ENCODE measurements at places on chromosomes 3 and 15.

GRCh38 chr3:149575213-149575960 is 82.4 kb downstream of the WWTR1 start:
- peak; percentile 87 for DNase-seq

DNA sequence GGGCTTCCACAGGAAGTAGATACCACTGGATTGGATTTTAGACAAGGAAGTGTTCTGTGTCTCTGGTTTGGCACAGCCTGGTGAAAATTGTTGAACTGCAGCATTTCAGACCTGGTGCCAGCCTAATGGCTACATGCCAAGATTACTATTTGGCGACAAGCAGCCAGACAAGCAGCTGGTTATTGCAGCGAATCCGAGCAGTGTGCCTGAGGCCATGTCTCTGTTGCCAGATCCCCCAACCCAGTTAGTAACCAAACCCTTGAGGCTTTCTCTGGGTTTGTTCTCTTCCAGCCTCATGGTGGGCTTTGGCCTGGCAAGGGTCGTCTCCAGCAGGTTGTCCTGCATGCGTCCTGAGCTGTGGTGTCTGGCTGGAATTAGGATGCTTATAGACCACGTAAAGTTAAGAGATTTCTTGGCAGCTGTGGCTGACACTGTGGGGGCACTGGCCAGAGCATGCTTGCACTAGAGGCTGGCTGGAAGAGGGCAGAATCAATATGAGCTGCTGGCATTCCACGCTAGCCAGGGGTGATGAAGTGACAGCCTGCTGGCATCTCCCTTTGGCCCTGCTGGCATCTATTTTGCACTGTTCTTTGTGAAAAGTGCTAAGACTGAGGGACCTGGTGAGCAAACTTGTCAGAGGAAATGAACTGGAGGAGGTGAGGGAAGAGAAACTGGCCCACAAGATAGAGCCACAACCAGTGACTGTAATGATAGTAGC is 172.6 kb downstream of the RBMS3 start:
- no peak for DNase-seq

DNA sequence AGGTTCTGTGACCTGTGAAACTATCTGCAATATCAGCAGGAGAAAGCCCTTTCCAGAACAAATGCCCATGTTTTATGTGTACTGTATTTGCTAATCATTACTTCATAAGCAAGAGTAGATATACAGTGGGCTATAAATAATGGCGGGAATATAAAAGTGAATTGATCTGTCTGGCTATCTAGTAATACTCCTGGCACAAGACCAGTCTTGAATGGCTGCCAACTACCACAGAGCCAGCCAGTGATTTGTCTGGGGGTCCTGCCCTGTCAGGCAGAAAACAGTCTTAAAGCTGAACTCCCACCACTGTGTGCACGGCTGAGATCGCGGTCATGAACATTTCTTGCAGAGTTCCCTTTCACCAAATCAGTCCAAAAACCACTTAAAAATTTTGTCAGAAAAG is 176.3 kb downstream of the MEIS2 start:
- DNase-seq, result no peak

- DNase-seq, result peak; percentile 17
These were observed 120.3 kb upstream of the PRR20G start for GRCh38 chr3:127408022-127408683.

DNA sequence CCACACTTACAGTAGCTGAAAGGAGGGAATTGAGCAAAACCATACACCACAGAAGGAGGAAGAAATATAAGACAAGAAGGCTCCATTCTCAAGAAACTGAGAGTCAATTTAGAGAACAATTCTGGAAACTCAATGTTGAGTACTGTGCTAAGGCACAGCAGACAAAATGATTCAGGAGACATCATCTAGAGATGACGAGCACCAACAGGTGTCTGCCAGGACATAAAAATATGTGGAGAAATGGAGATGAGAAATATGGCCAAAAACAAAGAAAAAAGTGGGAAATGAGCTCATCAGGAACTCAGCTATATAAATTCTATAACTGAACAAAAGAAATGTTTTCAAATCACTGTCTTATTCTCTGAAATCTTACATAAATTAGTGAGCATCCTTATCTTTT is 343.7 kb downstream of the ERC2 start:
- no peak for DNase-seq

GRCh38 chr3:40079203-40079846 is 230.2 kb upstream of the EIF1B start:
- peak; percentile 24 for DNase-seq

GRCh38 chr3:73523661-73524060 is 101.1 kb downstream of the PDZRN3 start:
- no peak for DNase-seq

DNA sequence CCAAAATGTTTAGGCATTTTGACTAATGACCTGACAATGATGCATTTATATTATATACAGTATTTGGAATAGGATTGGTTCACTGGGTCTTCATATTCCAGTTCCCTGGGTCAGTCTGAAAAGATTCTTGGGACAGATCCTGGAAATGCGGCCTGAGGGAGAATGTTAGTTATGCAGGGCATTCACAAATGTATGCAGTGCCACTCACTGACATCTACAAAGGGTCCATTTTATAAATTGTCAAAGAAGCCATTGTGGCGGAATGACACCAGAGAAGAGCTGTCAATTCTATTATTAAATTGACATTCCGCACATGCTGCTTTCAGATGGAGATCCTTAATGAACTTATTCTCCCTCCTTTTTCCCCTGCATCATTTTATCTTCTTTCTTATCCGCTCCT is 176.6 kb downstream of the VGLL3 start:
- no peak for DNase-seq

DNA sequence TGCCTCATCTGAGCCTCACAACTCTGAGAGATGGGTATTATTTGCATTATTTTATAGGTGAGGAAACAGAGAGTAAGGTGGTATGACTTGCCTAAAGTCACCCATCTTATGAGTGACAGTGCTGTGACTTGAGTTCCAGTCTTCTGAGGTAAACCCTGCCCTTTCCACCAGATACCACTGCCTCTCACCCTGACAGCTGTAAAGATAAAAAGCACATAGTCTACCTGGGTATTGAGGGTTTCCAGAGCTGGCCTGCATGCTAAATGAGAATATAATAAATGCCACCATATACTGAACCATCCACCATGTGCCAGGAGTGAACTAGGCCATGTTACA is 25.6 kb downstream of the RASGRP1 start:
- no peak for DNase-seq

- DNase-seq, result peak; percentile 40
These were observed 799 bp downstream of the SERF2 start for GRCh38 chr15:43792761-43793476.

- no peak for DNase-seq
These were observed 291.6 kb upstream of the CBLB start for GRCh38 chr3:106160396-106160795.

DNA sequence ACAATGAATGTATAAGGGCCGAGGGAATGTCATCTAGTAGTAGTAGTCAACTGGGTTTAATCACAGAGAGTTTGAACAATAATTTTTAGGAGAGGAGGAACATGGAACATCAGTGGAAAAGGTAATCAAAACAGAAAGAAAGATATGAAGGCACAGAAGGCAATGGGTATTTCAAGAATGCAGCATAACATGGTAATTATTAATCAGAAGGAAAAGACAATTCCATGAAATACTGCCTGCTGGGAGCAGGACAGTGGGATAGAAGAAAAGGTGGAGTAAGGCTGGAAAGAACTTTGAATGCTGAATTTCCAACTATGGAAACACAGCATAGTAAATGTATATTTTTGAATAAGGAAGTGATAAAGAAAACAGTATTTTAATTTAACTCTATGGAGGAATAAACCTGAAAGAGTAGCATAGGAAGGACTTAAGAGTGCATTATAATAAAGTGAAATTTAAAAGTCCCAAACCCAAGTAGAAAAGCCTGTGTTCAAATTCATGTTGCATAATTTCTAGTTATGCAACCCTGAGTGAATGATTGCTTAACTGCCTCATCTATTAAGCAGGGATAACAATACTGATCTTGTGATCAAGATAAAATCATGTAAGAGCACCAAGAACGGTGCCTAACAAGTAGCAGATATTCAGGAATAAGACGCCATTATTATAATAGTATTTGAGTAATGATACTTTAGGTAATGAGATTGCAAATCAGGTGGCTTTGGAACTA is 357.7 kb downstream of the TBC1D5 start:
- DNase-seq, result no peak

- no peak for DNase-seq
These were observed 216.4 kb downstream of the DPH6 start for GRCh38 chr15:35329521-35329961.

- no peak for DNase-seq
These were observed 548.3 kb downstream of the NLGN1 start for GRCh38 chr3:173945806-173946205.

GRCh38 chr3:182315313-182315712 is 478.0 kb upstream of the ATP11B start:
- DNase-seq, result no peak

- DNase-seq, result peak; percentile 32
These were observed 5.8 kb downstream of the RBMS3 start for GRCh38 chr3:29286478-29287240.

DNA sequence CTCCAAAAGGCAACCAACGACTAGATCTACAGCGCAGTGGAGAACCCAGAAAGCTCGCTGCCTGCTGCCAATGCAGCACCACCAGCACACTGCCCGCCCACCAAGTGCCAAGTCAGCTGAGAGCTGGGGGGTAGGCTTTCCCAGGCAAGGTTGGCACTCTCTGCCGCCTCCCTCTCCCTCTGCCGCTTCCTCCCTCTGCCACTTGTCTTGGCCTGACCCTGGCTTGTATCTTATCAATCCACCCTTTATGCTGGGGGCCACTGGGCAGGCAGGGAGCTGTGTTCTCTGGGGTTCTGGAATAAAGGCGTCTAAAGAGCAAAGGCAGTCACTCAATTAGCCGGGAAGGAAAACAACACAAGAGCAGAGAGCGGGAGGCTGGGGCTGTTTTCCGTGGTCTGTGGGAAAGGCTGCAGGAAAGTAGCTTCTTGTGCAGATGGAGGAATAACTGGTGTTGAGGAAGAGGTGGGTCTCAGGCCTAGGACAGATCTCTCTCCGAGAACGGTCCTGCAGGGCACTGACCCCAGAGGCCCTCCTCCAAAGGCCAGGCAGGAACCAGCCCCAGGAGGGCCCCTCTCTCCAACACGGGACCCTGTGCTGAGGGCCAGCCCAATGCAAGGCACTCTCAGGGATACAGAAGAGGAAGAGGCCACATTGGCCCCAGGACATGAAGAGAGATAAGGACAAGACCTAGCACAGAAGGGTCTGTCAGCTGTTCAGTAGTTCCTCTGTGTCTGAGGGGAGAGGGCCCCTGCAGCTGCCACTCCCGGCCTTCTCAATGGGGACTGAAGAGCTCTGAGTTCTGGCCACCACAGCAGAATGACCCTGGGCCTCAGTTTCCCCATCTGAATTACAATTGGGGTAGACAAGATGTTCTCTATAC is 30.8 kb downstream of the ACSBG1 start:
- no peak for DNase-seq

GRCh38 chr15:40823572-40824343 is 4.8 kb downstream of the PPP1R14D start:
- no peak for DNase-seq

DNA sequence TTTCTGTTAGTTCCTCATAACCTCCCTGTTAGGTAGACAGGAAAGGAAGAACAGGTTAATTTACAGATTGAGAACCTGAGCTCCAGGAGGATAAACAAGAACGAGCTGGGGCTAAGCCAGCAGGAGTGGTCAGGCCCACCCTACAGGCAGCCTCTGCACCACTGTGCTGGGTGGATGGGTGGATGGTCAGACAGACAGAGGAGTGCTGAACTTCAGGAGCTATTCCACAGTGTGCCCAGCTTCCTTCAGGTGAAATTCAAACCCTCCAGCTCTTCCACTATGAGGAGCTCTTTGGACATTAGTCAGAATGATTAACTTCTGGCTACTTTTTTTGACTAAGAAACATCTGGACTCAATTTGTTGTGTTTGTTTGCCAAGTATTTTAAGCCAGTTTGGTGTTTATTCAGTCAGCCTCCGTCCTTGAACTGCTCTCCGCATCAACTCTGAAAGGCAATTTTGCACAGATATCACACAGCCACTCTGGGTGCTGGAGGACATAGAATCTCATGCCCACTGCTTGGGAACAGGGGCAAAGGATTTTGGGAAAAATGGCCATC is 361.9 kb downstream of the CLSTN2 start:
- no peak for DNase-seq

GRCh38 chr3:41213588-41213987 is 14.3 kb downstream of the CTNNB1 start:
- DNase-seq, result no peak

- DNase-seq, result no peak
These were observed 19.7 kb downstream of the TIMMDC1 start for GRCh38 chr3:119518026-119518425.

- DNase-seq, result no peak
These were observed 20.5 kb downstream of the SLC41A3 start for GRCh38 chr3:126063358-126063965.
